ENCODE measurements at places on chromosomes 13 and 19.

DNA sequence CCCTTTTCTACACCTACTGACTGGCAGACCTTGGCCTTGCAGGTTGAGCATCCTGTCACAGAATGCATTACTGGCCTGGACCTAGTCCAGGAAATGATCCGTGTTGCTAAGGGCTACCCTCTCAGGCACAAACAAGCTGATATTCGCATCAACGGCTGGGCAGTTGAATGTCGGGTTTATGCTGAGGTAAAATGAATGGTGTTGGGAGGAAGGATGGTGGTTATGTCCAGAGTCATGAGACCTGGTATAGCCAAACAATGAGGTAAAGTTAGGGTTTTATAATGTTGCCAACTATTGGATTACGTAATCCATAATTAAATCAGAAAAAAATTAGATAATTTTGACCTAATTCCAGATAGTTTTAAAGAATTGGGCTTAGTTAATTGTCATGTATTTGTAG lies 212.5 kb downstream of the PCCA start:
- no peak for ATAC-seq

DNA sequence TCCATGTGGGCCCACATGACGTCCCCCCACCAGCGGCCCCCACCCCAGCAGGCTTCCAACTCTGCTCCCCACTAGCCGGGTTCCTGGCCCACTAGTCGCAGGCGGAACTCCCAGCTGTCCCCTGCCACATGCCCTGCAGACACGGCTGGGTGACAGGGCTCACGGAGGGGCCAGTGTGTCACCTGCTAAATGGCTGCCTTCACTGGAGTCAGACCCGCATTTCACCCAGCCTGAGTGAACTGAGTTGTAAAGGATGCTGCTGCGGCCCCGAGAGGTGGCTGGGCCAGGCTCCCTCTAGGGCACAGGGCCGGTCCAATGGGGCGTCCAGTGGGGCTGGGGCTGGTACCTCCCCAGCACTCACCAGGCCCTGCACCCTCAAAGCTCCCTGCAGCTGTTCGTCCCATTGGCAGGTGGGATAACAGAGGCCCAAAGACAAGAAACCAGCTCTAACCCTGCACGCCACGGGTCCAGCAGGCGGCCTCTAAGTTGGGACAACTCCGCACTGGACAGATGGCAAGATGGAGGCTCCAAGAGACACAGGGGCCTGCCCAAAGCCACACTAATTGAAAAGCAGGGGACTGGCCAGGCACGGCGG lies 3.2 kb downstream of the LMNB2 start:
- no peak for ATAC-seq

DNA sequence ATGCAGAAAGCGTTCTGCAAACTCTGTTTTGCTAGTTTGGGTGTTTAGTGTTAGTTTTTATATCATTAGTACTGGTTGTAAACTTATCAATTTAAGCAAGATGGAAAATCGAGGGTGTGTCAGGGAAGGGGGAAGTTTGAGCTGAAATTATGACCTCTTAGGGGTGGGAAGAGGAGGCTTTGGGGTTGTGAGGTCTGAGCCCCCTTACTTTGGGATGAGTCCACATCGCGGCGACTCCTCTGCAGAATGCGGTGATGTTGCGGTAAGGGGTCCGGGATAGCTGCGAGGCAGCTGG lies 743 bp upstream of the NDUFS7 start:
- no peak for ATAC-seq

GRCh38 chr13:85266771-85267170 lies 532.4 kb downstream of the SLITRK6 start:
- no peak for ATAC-seq

DNA sequence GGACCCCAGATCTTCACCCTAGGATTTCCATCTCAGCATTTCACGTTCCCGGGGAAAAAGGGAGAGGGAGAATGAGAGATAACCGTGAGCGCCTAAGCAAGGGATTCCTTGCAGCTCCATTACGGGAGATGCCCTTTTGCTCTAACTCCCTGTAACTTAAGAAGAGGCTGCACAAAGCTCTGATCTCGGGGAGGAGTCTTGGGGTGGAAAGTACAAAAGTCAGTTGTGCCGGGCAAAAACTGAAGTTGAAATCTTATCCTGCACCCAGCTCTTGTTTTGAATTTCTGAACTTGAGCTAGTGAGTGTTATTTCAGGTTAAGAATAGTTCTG lies 256.4 kb upstream of the SOX21 start:
- ATAC-seq, result no peak

DNA sequence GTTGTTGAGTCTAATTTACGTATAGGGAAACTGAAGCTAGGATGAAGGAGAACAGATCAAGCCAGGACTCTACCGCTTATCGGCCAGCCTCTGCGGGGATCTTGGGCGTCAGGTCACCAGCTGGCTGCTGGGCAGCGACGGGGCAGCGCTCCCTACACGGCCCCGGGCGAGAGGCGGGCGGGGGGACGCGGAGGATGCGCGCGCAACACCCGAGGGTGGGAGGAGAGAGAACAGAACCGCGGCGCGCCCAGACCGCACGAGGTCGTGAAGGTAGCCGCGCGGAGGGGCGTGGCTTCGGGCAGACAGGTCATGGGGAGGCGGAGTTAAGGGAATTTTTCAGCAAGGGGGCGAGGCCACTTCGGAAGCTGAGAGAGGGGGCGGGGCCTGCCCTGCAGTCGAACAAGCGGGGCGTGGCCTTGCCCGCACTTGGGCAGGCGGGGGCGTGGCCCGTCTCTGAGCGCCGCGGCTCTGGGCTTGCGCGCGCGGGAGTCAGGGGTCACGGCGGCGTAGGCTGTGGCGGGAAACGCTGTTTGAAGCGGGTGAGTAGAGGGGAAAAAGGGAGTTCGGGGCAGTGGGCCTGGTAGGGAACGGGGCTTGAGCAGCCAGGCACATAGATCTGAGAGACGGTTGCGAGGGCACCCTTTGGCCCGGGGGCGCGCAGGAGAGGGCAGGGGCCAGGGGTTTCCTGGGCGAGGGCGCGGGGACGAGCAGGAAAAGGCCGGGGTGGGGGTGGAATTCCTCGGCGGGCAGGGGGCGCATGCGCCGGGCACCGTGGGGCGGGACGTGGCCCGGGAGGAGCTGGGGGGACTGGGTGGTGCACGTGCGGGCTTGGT lies at the start of gene POLD1:
Gene POLD1, plus strand, starts transcription at position 496 of the 833 bp plus-strand sequence. CDS start 14,505 bp downstream, outside the sequence.
- ATAC-seq, result peak; percentile 95

DNA sequence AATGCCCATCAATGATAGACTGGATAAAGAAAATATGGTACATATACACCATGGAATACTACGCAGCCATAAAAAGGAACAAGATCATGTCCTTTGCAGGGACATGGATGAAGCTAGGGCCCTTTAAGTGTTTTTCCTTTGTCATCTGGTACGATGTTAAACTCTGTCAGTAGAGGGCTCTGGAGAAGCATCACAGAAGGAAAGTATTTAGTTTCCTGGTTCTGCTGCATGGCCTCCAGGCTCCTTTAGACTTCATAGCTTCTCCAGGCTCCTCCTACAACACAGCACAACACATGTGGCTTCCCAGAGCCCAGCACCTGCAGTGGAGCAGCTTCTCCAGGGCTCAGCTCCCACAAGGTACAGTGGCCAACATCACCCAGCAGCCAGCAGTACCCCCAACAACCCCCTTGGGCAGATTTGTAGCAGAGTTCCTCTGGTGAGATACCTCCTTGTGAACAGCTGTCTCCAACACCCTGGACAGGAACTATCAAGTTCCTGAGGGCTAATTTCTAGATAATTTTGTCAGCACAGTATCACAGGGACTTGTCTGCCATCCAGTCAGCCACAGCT lies 63.4 kb downstream of the KCTD12 start:
- peak; percentile 58 for ATAC-seq

DNA sequence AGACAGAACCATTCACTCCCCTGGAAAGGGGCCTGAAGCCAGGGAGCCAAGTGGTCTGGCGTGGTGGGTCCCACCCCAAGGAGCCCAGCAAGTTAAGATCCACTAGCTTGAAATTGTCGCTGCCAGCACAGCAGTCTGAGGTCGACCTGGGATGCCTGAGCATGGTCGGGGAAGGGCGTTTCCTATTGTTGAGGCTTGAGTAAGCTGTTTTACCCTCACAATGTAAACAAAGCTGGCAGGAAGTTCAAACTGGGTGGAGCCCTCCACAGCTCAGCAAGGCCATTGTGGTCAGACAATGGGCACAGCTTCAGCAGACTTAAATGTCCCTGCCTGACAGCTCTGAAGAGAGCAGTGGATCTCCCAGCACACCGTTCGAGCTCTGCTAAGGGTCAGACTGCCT lies 195.6 kb upstream of the DACH1 start:
- peak; percentile 75 for ATAC-seq

DNA sequence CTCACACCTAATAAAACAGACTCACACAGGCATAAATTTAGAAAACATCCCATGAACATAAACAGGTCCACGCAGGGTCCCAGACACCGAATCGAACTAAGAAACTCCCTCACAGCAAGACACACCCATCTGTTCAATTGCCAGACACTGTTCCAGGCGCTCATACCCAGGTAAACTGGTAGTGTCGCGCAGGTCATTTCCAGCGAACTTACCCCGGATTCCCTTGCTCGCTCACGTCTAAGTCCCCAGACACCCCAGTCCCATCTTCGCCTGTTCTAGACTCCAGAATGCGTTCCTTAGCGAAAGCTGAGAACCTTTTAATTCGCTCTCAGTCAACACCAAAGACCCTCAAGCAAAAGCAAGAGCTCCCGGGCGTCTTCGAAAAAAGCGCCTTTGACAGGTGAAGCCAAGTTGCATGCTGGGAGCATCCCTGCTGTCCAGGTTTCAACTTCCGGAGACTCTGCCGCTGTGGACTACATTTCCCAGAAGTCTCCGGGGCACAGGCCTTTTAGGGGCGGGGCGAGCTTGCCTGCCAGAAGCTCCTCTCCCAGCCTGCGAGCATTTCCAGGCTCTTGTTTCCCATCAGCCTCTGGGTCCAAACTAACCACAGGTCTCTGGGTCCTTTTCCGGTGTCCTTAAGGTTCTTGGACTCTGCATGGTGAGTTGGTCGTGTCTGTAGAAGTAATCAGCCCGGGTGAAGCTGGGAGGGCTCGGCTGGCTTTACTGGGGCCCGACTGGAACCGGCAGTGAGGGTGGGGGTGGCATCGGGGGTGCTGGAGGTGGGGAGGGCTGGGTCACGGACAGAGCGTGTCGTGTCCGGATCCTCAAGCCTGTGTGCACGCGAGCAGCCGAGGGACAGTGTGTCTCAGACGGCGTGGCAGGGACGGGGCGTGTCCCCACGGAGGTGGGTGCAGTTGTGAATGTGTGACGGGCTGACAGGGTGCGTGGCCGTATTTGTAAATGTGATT lies at the start of gene ZNF283:
Gene ZNF283, plus strand, starts transcription at position 535 of the 968 bp plus-strand sequence. CDS start 6,184 bp downstream, outside the sequence.
- ATAC-seq, result peak; percentile 96

- ATAC-seq, result no peak
Measured at GRCh38 chr19:5925830-5926427, 11.9 kb downstream of the CAPS start.

DNA sequence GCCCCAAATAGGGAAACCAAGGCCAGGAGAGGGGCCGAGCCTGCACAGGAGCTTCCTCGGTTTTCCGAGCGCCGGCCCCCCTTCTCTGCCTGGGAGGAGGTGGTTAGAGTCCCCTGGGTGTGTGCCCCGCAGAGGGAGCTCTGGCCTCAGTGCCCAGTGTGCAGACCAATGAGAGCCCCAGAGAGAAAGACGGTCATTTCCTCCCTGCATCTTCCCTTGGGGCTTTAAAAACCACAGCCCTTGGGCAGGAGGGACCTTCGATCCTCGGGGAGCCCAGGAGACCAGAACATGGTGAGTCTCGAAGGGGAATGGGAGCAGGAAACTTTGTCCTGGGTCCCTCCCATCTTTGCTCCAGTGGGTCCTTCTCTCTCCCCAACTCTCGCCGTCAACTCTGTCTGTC lies at the start of gene C5AR1:
Gene C5AR1, plus strand, starts transcription at position 254 of the 400 bp plus-strand sequence. Its CDS starts 35 bp downstream, at position 289.
- ATAC-seq, result no peak

GRCh38 chr19:4302243-4302640 lies at the start of gene TMIGD2:
TMIGD2 (minus strand) TSS chr19:4302389; CDS start chr19:4302385, 4 bp downstream.
- no peak for ATAC-seq

DNA sequence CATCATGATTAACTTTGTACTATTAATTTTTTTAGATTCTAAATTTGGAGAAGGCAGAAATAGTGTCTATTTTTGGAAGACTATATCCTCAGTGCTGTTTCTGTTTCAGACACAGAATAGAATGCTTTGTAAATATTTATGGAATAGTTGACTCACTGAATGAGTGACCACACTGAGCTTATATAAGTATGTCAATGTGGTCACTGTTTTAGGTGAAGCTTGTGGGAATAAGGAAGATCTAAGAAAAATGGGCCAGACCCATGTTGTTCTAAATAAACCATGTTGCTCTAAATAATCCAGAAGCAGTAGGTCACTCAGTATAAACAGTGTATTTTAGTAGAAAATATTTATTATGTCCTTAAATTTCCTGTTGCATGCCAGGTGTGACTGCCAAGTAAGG lies 45.5 kb upstream of the DACH1 start:
- no peak for ATAC-seq

GRCh38 chr13:110374431-110375370 lies 67.6 kb downstream of the COL4A2 start:
- no peak for ATAC-seq

DNA sequence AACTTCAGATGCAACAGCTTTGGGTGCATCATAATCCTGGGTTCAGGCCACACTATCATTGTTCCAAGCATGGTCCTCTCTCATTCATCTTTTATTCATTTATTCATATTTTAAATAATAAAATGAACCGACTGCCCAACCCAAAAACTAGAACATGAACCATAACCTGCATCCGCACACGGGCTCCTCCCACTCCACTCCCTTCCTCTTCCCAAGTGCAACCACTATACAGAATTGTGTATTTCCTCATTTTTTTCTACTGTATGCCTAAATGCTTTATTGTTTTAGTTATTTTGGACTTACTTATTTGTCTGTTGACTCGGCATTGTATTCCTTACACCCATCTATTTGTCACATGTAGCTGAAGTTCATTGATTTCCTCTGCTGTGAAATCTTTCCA lies 30.7 kb upstream of the POMP start:
- no peak for ATAC-seq

- no peak for ATAC-seq
Measured at GRCh38 chr13:105278943-105279381, 1256.5 kb downstream of the EFNB2 start.
